ENCODE measurements at places on chromosomes 3 and 15.

DNA sequence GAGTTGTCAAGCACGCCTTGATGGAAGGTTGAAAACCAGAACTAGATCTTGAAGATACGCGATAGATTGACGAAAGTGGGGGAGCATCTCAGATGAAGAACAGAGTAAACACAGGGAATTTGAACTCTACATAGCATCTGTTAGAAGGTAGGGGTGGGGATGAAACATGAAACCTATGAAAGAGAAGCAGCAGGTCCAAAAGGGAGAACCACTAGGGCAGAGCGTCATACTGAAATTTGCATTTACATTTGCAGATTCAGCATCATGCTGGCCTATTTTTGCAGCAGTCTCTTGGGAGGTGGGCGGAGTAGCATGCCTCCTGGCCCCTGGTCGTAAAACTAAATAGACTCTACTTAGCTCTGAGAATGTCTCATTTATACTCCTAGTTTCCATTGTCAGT is 46.1 kb upstream of the RASGRP1 start:
- DNase-seq = no peak

DNA sequence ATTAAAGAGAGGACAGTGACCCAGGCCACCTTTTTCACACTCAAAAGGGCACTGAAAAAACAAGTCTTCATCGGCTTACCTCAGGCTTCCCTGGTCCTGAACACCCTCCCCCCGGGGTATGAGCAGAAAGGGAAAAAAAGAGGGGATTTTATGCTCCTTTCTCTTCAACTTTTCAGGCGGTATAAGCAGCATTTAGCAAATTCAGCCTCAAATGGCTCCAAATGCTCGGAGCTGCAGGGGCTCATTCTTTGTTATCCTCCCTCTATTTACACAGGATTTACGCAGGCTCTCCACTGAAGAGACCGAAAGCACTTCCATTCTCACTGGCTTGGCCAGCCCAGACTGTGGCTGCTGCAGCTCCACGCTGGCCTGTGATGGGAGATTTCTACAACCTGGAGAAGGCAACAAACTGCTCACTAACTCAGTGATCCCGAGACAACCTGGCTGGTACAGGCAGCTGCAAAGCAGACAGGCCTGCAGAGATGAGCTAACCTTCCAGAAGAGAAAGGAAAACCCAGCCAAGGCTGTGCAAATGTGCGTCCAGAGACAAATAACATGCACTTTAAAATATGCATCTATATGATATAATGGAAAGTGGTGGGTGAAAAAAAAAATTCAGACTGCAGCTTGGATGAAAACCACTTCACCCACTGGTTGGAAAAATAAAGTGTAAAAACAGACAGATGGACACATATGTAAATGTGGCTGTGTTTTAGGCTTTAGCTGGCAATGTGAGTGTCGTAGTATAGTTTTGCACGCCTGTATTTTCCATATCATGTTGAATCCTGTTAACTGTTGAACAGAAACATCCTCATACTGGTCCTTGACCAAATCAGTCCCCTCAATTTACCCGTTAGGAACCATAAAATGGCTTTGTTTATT is 54.2 kb downstream of the MEIS2 start:
- no peak for DNase-seq

DNA sequence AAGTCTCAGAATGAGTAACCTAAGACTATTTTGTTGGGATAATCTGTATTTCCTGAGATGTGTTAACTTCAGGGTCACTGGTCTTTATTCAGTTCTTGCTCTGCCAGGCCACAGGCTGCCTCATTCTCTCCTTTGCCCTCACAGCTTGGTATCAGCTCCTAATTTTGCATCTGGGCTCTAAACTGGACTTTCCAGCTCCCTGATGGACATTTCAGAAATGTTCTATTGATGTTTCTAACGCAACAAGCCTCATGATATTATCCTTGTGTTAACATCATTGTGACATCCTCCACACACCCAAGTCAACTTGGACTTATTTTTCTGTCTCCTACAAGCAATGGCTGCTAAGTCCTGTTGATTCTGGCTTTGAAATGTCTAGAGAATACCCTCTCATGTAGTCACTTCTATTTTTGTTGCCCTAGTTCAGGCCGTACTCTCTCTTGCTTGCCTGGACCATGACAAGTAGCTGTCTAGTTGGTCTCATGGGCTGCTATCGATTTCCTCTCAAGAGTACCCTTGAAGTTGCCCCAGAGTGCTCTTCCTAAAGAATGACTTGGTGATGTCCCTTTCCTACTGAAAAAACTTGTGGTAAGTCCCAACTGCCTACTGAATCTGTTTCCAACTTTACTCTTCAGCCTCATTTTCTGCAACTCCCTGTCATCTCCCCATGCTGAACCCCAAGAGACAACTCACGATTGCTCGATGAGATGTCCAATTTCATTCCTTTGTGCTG is 52.7 kb downstream of the CHST2 start:
- DNase-seq = no peak

GRCh38 chr3:97979610-97980009 is 7.4 kb upstream of the RIOX2 start:
- DNase-seq = no peak

- no peak for DNase-seq
These were observed 181.1 kb upstream of the RBMS3 start for GRCh38 chr3:29099775-29100174.

- no peak for DNase-seq
These were observed 47.8 kb upstream of the GALNT15 start for GRCh38 chr3:16126634-16127033.
